ENCODE measurements at places on chromosomes 1 and 21.
A peak's percentile ranks its signal among the peaks of the same experiment; 100 is the strongest.

DNA sequence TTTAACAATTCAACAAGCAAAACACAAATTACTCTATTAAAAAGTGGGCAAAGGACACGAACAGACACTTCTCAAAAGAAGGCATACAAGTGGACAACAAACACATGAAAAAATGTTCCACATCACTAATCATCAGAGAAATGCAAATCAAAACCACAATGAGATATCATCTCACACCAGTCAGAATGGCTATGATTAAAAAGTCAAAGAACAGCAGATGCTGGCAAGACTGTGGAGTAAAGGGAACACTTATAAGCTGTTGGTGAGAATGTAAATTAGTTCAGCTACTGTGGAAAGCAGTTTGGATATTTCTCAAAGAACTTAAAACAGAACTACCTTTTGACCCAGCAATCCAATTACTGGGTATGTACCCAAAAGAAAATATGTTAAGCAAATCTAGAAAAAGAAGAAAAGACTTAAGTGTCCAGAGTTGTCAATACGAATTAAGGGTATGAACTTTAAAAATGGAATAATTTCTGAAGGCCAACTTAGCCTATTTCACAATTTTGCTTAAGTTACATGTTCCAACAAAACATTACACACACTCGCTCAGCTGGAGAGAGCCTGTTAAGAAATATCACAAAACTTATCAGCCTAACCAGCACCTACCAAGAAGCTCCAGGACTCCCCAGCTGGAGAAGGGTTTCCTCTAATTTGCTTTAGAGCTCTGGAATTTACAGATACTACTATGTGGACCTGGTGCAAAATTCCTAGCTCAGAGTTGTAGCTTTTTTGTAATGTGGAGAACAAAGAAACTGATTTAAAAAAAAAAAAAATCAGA lies 232.1 kb downstream of the DUSP10 start:
- no peak for DNase-seq

DNA sequence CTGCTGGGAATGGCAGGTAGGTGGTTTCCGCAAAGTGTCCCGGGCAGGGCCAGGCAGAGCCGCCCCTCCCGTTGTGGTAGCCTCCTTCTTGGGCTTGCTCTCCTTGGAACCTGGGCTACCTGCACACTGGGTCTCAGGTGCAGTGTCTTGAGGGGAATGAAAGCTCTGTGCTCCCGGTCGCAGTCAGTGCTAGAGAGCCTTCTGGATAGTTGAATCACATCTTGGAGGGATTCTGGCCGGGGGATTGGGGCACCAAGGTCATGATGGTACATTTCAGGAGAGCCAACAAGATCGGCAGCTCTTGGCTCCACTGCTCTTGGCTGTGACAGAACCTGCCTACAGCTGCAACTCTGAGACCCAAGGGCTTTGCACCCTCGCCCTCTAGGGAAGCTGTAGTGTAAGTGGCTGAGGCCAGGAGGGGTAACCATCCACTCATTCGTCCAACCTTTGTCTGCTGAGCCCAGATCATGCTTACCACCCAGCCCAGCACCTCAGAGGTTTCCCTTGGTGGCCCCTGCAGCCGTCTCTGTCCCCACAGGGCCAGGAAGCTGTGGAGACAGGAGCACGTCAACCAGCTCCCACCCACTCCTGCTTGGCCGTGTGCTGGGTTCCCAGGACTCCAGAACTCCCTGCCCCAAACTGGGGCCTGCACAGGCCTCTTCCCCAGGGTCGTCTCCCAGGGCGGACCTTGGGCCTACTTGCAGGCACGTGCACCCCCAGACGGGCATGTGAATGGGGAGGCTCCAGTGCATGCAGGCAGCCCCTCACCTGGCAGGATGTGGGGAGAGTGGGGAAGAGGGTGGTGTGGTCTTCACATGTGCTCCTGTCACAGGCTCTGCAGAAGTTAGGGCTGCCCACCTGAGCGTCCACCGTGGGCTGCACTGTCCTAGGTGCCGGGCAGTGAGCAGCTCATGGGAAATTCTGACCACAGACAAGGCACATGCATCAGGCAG lies 40.0 kb downstream of the NTPCR start:
- DNase-seq = no peak

DNA sequence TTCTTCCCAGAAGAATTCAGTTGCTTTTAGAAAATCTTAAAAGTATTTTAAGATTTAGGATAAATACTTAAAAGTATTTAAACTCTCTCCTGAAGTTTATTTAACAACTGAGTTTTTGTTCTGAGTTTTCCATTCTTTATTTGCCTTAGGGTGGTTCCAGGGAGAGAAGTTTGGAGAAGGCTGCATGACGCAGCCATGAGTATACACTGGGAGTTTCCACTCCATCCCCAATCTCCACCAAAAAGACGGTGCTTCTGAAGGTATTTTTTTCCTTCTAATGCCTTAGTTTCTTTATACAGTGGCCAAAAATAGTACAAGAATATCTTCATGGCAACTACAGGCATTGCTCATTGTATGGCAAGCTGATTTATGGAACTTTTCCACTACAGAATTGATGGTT lies 122.7 kb downstream of the ST6GALNAC5 start:
- DNase-seq = no peak

DNA sequence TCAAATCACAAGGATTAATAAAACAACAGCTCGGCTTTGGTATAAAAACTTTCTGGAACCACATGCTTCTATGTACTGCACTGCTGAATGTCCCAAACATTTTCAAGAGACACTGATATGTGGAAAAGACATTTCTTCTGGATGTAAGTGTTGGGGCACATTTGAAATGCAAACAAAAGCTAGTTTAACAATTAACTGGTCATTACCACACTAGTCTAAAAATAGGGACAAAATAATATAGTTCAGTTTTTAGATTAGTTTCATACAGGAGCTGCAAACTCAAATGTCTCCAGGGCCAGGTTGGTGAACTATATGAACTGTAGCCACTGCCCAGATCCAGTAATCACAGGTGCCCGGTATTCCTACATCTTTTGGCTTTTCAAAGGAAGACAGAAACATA lies 3.2 kb downstream of the IL23R start:
- no peak for DNase-seq

- DNase-seq = peak; percentile 74
Observed at GRCh38 chr1:59163268-59164092, 133.4 kb upstream of the FGGY start.

- DNase-seq = no peak
Observed at GRCh38 chr21:43979654-43980053, 32.5 kb upstream of the TRAPPC10 start.

DNA sequence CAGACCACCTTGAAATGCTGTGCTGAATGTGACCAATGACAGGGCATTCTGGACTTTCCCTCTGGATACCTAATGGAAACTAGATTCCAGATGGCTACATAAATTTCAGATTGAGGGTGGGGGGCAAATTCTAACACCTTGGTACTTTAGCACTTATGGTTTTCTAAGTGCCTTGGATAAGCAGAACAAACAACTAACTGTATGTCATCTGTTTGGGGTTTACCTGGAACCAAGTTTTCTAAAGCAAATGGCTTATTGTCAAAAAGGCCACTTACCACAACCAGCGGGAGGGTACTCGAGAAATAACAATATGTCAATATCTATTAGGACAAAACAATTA lies 39.1 kb downstream of the GPR3 start:
- DNase-seq = no peak

GRCh38 chr1:166843322-166843721 lies 4.0 kb downstream of the POGK start:
- no peak for DNase-seq

DNA sequence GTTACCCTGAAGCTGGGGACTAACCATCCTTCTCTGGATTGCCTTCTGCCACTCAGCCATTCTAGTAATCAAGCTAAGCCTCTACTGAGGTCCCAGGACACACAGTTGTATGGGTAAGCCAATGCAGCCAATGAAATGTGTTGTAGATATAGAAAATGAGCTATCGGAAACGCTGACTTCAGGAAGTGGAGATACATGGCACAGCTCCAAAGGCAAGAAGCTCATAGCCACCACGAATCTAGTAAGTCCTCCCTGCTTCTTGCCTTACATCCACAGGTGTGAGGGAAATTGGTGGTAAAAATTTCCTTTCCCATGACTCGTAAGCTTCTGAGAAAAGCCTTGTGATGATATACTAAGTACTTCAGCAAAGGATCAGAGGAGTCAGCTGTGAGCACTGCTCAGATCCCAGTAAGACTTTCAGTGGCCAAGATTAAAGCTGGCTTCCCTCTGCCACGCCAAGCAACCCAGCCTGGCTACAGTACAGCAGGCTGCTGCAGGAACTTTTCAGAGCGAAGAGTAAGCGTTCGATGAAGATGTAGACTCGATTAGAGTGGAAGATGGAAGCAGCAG lies 117.7 kb downstream of the SIM2 start:
- DNase-seq = no peak

- no peak for DNase-seq
Observed at GRCh38 chr1:227576189-227576588, 12.8 kb downstream of the ZNF678 start.

GRCh38 chr1:8155528-8156186 lies 129.5 kb upstream of the ERRFI1 start:
- DNase-seq = no peak

DNA sequence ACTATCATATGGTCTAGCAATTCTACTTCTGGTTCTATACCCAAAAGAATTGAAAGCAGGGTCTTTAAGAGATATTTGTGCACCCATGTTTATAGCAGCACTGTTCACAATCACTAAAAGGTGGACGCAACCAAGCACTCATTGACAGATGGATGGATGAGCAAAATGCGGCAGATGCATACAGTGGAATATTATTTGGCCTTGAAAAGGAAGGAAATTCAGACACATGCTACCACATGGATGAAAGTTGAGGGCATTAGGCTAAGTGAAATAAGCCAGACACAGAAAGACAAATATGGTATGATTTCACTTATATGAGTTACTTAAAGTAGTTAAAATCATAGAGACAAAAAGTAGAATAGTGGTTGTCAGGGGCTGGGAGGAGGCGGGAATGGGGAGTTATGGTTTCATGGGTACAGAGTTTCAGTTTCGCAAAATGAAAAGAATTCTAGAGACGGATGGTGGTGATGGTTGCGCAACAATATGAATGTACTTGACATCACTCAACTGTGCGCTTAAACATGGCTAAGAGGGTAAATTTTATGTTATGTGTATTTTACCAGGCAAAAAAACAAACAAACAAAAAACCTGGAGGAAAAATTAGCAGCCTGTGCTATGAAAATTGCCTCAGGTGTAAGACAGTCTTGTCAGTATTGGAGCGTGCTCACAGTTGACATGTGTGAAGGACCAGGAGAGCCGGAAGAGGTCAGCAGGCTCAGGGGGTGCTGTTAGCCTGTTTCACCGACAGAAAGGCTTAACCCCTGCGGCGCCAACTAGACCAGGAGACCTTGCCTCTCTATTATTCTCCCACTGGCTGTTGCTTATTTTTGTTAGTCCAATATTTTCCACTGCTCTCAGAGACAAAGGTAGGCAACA lies 26.5 kb downstream of the CD247 start:
- DNase-seq = no peak

- no peak for DNase-seq
Observed at GRCh38 chr1:112472142-112472541, 36.6 kb upstream of the WNT2B start.

Data from NCI-H748 treated with DMSO at 0.1 percent for 48 hours (cell line).